ENCODE measurements at places on chromosomes 11 and 22. TPM values are rescaled to one million over a fixed set of nuclear protein-coding genes. Genes with fewer than 3 reads are reported as not detected.

The SUSD2 gene
- total RNA-seq, result 0.63 TPM

The KCNE3 gene
- not detected for total RNA-seq

The FAT3 gene
- total RNA-seq, result not detected

The NRIP3 gene
- total RNA-seq, result 1.9 TPM

The TRIM3 gene
- 9.9 TPM for total RNA-seq

The CEND1 gene
- total RNA-seq, result 1.2 TPM

The SH3BP1 gene
- 161 TPM for total RNA-seq

The ART1 gene
- total RNA-seq, result not detected

The RIC3 gene
- 3.4 TPM for total RNA-seq

The SPI1 gene
- not detected for total RNA-seq

The KDM4D gene
- total RNA-seq, result 0.83 TPM

The MMP13 gene
- total RNA-seq, result not detected

The ACR gene
- not detected for total RNA-seq

The CRY2 gene
- total RNA-seq, result 22.7 TPM

The CATSPERZ gene
- not detected for total RNA-seq

The KRTAP5-10 gene
- total RNA-seq, result 0.20 TPM

The DDTL gene
- total RNA-seq, result 2.2 TPM

The TMPRSS6 gene
- total RNA-seq, result 14.0 TPM

The A4GALT gene
- 0.58 TPM for total RNA-seq

The TMA7B gene
- 4.3 TPM for total RNA-seq

The APOL5 gene
- total RNA-seq, result not detected

The RTN4RL2 gene
- 0.35 TPM for total RNA-seq

The GPR83 gene
- total RNA-seq, result 0.08 TPM
